ENCODE measurements at places on chromosomes 13 and 19. TPM values are rescaled to one million over a fixed set of nuclear protein-coding genes. Genes with fewer than 3 reads are reported as not detected.

- H3K27me3 ChIP-seq, result no peaks in the 10 kb centered on the region
- H3K4me3 ChIP-seq, result no peak overlapping the region
- no peak overlapping the region for H3K27ac ChIP-seq
These were observed 407.3 kb upstream of the SGCG start for GRCh38 chr13:22773465-22773864.

- DNase-seq, result no peak
- no peak overlapping the region for H3K4me3 ChIP-seq
- no peaks in the 10 kb centered on the region for H3K36me3 ChIP-seq
- no peaks in the 10 kb centered on the region for H3K4me1 ChIP-seq
- no peak overlapping the region for H3K27ac ChIP-seq
These were observed 787.9 kb upstream of the KLHL1 start for GRCh38 chr13:70896136-70896535.

DNA sequence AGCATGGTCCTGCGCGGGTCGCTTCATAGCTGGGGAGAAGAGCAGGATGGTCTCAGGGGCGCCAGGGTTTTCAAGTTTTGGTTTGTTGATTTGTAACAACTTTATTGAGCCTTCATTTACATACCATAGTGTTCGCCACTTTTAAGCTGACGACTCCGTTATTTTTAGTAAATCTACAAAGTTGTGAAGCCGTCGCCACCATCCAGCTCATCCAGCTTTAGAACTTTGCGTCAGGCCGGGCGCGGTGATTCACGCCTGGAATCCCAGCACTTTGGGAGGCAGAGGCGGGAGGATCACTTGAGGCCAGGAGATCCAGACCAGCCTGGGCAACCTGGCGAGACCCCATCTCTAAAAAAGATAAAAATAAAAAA lies 404 bp downstream of the C19orf44 start:
- H3K27ac ChIP-seq, result peak overlapping the region; percentile 76
- H3K4me3 ChIP-seq, result peak overlapping the region; percentile 78
- H3K36me3 ChIP-seq, result no peaks in the 10 kb centered on the region
- H3K27me3 ChIP-seq, result no peaks in the 10 kb centered on the region
- H3K4me1 ChIP-seq, result no peaks in the 10 kb centered on the region

- no peak for DNase-seq
- no peak overlapping the region for H3K4me3 ChIP-seq
- no peaks in the 10 kb centered on the region for H3K27me3 ChIP-seq
- H3K4me1 ChIP-seq, result no peaks in the 10 kb centered on the region
- no peaks in the 10 kb centered on the region for H3K36me3 ChIP-seq
These were observed 16.7 kb downstream of the TSKS start for GRCh38 chr19:49746206-49746958.

GRCh38 chr19:46022431-46023310 lies at the start of gene PGLYRP1:
Gene PGLYRP1 (minus strand): TSS chr19:46023053. CDS start chr19:46023021, 32 bp downstream.
- no peak within 1 kb of the TSS for H3K27ac ChIP-seq
- H3K4me1 ChIP-seq, result no peaks in the 10 kb centered on the region
- H3K27me3 ChIP-seq, result no peaks in the 10 kb centered on the region
- no peak for DNase-seq

DNA sequence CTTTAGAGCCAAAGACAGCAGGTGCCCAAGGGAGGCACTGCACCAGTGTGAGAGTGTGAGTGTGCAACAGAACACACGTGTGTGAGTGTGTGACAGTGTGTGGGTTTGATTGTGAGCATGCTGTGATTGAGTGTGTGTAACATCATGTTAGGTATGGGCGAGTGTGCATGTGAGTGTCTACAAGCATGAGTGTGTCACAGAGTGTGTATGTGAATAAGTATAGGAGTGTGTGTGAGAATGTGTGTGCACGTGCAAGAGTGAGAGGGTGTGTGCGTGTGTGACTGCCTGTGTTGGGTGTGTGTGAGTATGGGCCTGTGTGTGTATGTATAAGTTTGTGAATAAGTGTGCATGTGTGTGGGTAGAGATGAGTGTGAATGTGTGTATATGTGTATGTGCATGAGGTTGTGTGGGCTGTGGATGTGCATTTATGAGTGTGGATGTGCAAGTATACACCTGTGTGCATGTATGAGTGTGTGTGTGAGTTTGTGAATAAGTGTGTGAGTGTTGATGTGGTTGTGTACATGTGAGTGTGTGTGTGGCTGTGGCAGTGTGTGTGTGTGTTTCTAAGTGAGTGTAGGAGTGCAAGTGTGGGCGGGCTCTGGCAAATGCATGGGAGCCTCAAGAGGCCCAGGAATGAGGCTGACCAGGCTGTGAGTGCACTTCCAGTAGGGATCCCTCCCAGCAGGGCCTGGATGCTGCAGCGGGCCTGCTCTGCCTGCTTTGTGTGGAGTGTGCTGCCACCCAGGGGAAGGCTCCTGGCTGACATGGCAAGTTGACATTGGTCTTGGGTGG lies 198.4 kb downstream of the COL4A1 start:
- no peaks in the 10 kb centered on the region for H3K4me1 ChIP-seq
- no peak overlapping the region for H3K27ac ChIP-seq
- H3K27me3 ChIP-seq, result no peaks in the 10 kb centered on the region

GRCh38 chr13:51043310-51043709 lies 67.8 kb downstream of the C13orf42 start:
- H3K4me1 ChIP-seq, result no peaks in the 10 kb centered on the region
- DNase-seq, result no peak
- H3K4me3 ChIP-seq, result no peak overlapping the region
- no peaks in the 10 kb centered on the region for H3K36me3 ChIP-seq

DNA sequence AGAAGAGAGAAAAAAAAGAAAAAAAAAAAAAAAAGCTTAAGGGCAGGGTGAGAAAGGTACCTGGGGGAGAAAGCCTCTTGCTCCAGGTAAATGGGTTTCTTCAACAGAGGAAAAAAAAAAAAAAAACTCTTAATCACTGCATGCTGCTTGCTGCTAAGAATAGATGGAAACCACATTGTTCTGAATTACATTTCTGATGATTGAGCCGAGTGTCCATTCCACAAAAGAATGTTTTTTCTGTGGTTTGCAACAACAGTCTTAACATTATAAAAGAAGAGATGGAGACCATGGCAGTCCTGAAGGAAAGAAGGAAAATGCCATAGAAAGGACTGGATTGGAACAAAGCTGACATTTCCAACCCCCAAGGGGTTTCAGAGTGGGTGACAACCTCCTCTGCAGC lies 1312.7 kb downstream of the SLITRK1 start:
- no peak overlapping the region for H3K4me3 ChIP-seq
- no peak overlapping the region for H3K27ac ChIP-seq
- no peaks in the 10 kb centered on the region for H3K27me3 ChIP-seq
- no peak for DNase-seq
- H3K4me1 ChIP-seq, result no peaks in the 10 kb centered on the region

- no peaks in the 10 kb centered on the region for H3K27me3 ChIP-seq
These were observed 146.0 kb upstream of the GPC6 start for GRCh38 chr13:93080587-93080986.

DNA sequence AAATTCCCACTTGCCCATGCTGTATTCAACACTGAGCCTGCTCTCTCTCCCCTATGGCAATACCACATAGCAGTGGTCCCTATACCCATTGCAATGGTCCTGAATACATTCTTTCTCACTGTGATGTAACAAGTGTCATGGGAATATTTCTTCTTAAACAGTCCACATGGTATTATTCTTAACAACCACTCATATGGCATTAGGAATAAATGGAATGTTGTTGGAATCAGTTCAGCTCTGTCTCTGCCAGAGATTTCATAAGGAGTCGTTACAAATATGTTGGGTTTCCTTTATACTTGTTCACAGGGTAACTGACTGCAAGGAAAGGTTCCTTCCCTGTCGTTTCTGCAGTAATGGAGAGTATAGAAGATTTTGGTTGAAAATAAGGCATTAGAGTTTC lies 128.3 kb upstream of the SPATA13 start:
- H3K36me3 ChIP-seq, result no peaks in the 10 kb centered on the region
- no peak overlapping the region for H3K4me3 ChIP-seq
- H3K27me3 ChIP-seq, result no peaks in the 10 kb centered on the region
- H3K4me1 ChIP-seq, result no peaks in the 10 kb centered on the region

GRCh38 chr19:46785980-46786235 lies 2.5 kb downstream of the SLC1A5 start:
- H3K36me3 ChIP-seq, result peaks cover 3% of the 10 kb centered on the region
- peak overlapping the region; percentile 89 for H3K27ac ChIP-seq
- H3K4me3 ChIP-seq, result peak overlapping the region; percentile 92

- H3K27ac ChIP-seq, result no peak overlapping the region
- H3K36me3 ChIP-seq, result no peaks in the 10 kb centered on the region
- no peak overlapping the region for H3K4me3 ChIP-seq
These were observed 58.3 kb upstream of the CLDN10 start for GRCh38 chr13:95494082-95494681.

DNA sequence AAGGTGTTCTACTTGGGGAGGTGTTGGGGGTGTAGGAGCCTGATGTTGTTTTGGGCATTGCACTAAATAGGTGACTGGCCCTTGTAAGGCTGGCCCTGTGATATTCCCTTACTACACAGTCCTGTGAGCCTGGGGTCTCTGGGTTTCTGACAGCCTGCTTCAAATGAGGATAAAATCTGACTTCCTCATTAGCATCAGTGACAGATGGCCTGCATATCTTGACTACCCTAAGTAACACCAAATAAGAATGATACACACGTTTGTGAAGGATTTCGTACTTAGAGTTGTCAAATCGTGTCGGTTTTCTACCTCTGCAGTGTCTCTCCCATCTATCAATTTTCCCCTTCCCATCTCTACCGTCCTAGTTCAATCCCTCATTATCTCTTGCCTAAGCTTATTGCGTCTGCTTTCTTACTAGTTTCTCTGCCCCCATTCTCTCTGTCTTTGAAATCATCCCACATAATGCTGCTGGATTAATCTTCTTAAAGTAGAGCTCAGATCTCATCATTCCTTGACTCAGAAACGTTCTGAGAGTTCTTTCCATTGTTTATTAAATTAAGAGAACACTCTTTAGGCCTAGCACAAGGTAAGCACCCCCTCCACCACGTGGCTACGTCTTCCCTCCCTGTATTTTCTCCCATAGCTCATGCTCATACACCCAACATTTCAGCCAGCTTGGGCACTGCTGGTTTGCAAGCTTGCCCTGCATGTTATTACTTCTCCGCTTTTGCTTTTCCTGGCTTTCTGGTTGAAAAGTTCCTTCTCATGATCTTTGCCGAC lies 26.2 kb upstream of the CNMD start:
- H3K4me3 ChIP-seq, result no peak overlapping the region
- no peak for DNase-seq
- H3K27me3 ChIP-seq, result no peaks in the 10 kb centered on the region

DNA sequence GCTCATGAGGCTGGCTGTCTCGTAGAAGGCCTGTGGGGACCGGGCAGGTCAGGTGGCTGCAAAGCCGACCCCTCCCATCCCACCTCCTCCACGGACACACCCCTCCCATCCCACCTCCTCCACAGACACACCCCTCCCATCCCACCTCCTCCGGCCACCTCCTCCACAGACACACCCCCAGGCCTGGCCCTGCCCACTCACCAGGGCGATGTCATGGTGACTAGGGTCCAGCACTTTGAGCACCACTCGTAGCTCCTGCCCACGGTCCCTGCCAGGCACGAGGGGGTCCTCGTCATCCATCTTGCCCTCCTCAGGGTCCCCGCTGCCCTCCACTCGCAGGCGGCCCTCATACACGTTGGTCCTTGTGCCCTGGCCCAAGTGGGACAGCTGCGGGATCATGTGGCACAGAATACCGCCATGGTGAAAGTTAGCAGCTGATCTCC lies 18.8 kb downstream of the TYK2 start:
- DNase-seq, result no peak
- H3K36me3 ChIP-seq, result no peaks in the 10 kb centered on the region
- H3K27ac ChIP-seq, result no peak overlapping the region
- H3K4me1 ChIP-seq, result no peaks in the 10 kb centered on the region
- no peak overlapping the region for H3K4me3 ChIP-seq
- no peaks in the 10 kb centered on the region for H3K27me3 ChIP-seq

GRCh38 chr19:49690656-49691242 lies at the start of gene CPT1C:
Gene CPT1C (plus strand): TSS chr19:49691116. CDS start chr19:49692253, 1,137 bp downstream.
- H3K4me3 ChIP-seq, result no peak within 1 kb of the TSS
- H3K27ac ChIP-seq, result no peak within 1 kb of the TSS
- no peaks in the 10 kb centered on the region for H3K27me3 ChIP-seq
- DNase-seq, result no peak

DNA sequence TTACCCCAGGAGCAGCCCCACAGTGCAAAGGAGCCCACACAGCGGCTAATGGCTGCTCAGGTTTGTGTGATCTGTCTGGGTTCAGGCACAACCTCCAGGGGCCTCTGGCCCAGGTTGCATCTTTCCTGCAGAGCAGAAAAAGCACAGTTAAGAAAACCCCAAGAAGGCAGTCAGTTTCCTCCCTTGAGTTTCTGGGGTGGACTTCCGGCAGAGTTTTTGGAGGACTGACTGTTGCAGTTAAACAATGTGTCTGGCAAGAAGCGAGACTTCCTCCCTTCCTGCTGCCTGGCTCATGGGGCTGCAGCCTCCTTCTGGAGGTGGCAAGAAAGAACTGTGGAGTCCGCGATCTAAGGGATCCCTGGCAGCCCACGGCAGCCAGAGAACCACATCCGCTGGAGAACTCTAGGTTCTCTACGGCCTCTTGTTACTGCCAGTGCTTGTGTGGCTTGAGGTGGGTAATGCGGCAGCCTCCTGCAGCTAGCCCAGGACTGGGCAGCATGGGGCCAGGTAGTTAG lies 114.4 kb downstream of the ZDHHC20 start:
- no peaks in the 10 kb centered on the region for H3K27me3 ChIP-seq
- H3K36me3 ChIP-seq, result no peaks in the 10 kb centered on the region
- no peak for DNase-seq
- no peaks in the 10 kb centered on the region for H3K4me1 ChIP-seq

CNN1 gene
- 0.98 TPM for total RNA-seq

AXL gene
- total RNA-seq, result 128 TPM

XPO4 gene
- total RNA-seq, result 16.2 TPM

MATK gene
- total RNA-seq, result 0.21 TPM

RASAL3 gene
- 0.10 TPM for total RNA-seq

NKPD1 gene
- 0.05 TPM for total RNA-seq

RDH8 gene
- total RNA-seq, result not detected

NPAS1 gene
- total RNA-seq, result 3.6 TPM

SLC15A1 gene
- total RNA-seq, result 0.18 TPM

ZNF880 gene
- 10.9 TPM for total RNA-seq

MIR17HG gene
- 3.1 TPM for total RNA-seq

CRX gene
- total RNA-seq, result not detected

TARM1 gene
- not detected for total RNA-seq

ZNF772 gene
- total RNA-seq, result 6.2 TPM

FGF21 gene
- total RNA-seq, result not detected

NCCRP1 gene
- 0.46 TPM for total RNA-seq

Data from Panc1 (cell line).